ENCODE measurements at places on chromosomes 11 and 22.

DNA sequence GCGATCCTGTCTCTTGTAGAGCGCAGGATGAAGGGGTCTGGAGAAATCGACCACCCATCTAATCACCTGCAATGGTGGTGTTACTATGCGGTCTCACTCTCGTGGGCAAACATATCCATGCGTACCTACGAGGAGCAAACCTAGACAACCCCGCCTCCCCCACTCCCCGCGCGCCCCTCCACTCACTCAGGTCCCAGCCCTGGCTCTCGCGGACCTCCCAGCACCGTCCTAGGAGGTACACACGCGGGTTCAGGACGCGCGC, 887 bp downstream of the TRPC6 start:
- DNase-seq = no peak

DNA sequence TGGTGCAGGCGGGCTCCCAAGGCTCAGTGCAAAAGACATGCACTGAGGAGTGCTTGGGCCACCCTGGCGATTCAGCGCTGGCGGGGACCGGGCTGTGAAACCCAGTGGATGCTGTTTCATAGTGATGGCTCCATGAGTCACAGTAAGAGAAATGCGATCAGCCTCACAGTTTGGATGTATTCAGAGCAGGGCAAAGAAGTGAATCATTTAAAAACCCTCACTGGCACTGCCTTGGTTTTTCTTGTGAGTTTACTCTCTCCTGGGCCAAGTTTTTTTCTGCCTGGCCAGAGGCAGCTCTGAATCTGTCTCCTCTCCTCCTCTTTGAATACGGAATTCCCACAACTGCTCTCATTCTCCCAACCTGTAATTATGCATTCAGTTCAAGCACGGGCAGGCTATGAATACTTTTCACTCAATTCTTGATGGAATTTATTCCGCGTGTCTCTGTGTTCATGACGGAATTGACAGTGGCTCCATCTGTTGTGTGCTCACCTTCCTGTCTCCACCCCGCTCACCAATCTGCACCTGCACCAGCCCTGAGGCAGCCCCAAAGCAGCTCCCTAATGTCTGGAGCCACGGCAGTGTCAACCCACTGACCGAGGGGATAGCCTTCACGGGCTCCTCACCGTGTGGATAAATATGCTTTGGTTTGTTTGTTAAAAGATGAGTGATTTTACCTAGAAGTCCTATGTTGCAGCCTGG, 14.9 kb downstream of the ADAMTS8 start:
- DNase-seq = no peak

- no peak for DNase-seq
Observed at GRCh38 chr11:19597206-19597605, 115.4 kb upstream of the NAV2 start.

DNA sequence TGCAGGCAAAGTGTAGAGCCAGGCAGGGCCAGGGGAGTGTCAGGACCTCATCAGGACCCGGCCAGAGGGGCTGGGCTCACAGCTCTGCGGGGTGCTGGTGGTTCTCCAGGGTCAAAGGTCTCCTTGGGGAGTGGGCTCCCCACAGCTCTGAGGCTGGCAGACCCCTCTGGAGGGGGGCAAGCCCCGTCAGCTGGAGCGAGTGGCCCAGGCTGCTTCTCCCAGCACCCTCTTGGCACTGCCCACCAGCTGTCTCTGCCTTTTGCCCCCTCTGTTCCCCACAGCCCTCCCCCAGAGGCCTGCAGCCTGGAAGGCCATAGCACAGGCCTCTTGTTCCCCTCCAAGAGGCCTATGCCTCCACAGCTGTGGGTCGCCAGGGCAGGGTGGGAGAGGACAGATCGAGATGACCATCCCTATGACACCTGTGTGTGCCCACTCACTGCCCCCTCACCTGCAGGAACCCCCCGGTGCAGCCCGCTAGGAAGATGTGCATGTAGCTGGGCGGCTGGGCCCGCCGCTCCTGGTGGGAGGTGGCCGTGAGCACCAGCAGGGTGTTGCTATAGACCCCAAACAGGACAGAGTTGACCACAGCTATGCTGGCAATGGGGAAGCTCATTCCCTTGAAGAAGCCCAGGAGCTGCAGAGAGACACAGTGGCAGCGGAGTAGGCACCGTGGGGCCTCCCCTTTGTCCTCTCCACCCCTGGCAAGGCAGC, 3.4 kb downstream of the SLC25A45 start:
- DNase-seq = no peak

- no peak for DNase-seq
Observed at GRCh38 chr11:120200677-120201076, 10.2 kb upstream of the OAF start.

DNA sequence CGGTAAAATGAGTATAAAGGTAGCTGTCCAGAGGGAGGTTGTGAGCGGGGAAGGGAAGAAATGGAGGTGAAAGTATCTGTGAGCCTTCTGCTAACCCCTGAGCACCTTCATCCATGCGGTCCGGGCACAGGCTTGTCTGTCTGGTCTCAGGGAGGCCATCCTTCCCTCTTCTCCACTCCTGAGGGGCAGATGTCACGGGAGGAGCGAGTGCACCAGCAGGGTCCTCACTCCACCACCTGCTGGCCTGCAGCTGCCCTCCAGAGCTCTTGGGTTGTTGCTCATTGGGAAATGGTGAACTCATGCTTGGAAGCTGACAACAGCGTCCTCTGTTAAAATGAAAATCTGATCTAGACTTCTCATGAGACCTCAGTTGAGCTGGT, 33.8 kb upstream of the WNT11 start:
- no peak for DNase-seq

DNA sequence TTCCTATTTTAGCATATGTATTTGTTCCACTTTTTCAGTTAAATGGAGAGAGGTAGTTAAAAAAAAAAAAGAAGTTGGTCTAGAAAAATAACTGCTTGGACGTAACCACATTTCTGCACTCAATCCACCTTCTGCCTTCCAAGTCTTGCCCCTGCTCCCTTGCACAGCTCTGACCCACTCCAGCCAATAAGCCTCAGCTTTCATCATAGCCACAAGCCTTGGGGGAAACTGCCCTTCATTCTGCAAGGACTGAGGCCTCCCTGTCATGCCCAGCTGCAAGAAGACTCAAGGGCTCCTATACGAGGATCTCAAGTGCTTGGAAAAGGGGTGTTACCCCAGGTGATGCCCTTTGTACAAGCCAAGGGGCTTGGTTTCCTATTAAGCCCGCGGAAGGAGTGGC, 36.0 kb upstream of the OAF start:
- DNase-seq = no peak

DNA sequence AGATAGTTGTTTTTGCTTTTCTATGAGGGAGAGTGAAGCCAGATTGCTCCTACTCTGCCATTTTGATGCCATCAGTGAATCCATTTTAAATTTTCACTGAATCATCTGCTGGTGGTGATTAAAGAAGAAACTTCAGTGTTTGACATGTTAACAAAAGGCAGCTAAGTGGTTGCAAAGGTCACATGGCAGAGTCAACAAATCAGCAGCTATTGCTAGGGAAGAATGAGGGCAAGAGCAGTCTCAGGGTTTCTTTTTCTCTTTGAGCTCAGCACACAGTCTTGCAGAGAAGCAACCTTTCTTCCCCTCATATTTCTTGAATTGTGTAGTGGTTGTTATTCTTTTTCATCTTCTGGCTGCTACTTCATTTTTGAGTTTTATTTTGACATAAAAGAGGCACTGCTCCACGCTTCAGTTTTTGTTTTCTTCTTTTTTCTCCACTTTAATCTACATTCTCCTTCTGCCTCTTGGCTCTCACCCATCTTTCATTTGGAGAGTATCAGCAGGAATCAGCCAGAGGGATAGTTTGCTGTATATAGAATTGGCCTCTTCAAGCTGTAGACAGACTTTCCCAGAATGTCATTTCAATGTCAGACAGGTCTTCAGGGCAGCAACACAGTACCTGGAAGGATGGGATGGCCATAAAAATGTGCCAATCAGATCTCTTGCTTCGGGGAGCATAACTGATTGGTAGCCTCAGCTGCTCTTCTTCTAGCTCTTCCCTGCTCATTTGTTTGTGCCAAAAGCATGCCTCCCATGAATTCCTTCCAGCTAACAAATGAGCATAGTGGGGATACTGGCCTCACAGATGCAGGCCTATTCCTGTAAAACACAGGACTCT, 153.9 kb downstream of the TRPC6 start:
- DNase-seq = no peak

- no peak for DNase-seq
Observed at GRCh38 chr11:68040101-68040956, 1.5 kb downstream of the TCIRG1 start.

DNA sequence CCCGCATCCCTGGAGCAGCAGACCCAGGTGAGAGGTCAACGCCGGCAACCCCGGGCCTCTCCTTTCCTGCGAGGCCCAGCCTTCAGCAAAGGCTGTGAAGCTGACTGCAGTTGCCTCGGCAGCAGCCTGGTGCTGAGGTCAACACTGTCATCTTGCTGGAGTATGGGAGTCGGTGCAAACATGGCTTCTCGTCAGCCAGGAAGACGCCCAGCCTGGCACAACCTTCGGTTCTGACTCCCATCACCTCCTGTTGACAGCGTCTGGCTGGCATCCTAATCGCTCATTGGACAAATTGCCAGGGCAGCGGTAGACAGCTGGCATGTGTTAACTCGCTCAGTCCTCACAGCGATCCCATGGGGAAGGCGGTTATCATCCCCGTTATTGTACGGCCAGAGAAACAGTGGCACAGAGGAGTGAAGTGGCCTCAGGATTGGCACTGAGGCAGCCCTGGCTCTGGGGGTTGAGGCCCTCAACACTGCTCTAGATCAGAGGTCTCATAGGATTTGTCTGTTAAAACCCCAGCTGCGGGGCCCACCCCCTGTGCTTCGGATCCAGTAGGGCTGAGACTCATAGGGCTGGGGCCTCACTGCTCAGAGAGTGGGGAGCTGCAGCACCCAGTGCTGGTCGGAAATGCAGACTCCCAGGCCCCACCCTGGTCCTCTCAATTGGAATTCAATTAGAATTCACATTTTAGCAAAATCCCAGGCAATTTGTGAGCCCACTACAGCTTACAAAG, 39.3 kb upstream of the TP53I11 start:
- DNase-seq = no peak

DNA sequence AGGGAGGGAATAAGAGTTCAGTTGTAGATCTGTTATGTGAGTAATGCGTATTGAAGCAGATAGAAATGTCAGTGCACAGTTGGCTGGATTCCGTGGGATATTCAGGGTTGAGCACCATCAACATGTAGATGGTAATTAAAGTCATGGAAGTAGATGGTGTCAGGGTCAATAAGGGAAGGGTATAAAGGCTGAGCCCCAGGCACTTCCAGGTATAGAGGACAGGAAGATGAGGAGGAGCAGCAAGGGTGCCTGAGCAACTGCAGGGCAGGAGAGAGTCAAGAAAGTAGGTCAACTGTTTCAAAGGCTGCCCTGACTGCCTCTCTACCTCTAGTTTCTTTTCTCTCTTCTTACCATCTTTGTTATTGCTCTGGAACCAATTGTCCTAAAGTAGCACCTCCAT, 85.9 kb downstream of the MICAL2 start:
- no peak for DNase-seq

DNA sequence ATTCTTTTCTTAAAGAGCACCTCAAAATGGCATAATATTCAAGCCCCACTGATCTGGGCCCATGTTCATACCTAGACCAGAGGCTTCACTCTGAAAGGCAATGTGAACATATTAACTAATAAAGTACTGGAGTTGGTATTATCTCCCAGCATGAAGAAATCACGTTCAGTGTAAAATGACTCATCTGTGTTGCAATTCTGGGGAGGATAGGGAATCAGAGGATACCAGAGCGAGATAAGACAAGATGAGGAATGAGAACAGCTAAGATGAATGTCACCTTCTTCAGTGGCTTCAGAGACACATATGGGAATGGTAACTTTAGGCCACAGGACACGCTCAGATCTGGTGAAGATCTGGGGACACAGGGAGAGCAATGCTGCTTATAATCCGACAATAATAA, 121.1 kb downstream of the NTM start:
- DNase-seq = no peak

- no peak for DNase-seq
Observed at GRCh38 chr11:19429108-19429760, 188.5 kb upstream of the E2F8 start.

GRCh38 chr11:87463486-87464102, 425.9 kb downstream of the TMEM135 start:
- DNase-seq = no peak

DNA sequence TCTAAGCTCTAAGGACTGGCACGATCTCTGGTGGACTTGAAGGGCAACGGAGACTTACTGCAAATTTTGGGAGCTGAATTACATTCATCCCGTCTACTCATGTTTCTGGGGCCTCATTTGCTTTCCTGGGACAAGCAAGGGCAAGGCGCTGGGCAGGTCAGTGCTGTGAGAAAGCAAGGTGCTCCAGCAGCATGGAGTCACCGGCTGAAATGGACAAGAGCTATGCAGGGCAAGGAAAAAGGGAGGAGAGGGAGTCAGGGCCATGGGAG, 25.6 kb downstream of the FLI1 start:
- DNase-seq = no peak

- DNase-seq = no peak
Observed at GRCh38 chr11:13160346-13160745, 117.2 kb upstream of the BMAL1 start.

DNA sequence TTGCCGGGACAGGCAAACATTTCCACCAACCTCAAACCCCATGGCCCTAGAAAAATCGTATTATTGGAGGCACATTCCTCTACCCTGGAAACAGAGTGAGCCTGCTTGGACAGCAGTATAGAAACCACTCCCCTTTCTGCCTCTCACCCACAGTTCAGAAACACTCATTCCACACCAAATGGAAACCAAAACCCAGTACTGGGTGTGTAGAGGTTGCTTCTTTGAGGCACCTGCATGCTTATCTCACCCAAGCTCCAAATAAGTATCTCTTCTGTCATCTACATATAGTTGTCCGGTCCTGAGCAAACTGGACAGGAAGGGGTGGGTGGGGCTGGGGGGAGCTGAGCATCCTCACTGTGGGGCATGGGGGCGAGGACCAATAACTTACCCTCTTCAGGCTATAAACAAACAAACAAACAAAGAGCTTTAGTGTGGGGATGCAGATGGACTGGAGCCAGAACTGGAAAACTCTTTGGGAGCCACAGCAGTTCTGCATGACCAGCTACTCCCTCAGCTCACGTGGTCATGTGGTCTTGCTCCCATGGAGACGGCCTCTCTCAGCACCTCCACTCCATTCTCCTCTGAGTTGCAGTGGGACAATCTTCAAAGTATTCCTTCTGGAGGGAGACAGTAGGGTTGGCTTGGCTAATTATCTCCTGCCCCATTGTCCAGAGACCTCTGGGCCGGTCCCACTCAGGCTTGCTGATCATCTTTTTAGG, 1.0 kb upstream of the PLAAT2 start:
- DNase-seq = no peak

GRCh38 chr11:85483861-85484260, 143.3 kb downstream of the DLG2 start:
- no peak for DNase-seq

DNA sequence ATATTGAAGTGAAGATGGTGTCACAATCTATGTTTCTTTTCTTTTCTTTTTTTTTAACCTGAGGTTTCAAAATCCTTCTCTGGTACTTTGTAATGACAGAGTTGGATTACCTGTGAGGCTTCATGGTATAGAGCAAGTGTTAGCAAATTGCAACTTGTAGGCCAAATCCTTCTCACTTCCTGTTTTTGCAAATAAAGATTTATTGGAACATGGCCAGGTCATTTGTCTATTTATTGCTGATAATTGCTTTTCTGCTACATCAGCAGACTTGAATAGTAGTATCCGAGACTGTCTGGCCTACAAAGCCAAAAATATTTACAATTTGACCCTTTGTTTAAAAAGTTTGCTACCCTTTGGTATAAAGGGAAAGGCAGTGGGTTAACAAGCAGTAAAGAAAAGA, 1059.4 kb upstream of the CCDC90B start:
- DNase-seq = no peak
